Activated CD4-positive, alpha-beta memory T cell treated with anti-CD3 and anti-CD28 coated beads, Interleukin-2, amount 10 ng/mL, durations not matched to agents 7 days and 5 days (primary cell): ENCODE measurements at places on chromosomes 2 and 18. TPM values are rescaled to one million over a fixed set of nuclear protein-coding genes. Genes with fewer than 3 reads are reported as not detected.

- no peak for DNase-seq
Observed at GRCh38 chr2:46079985-46080560, 217.1 kb upstream of the EPAS1 start.

GRCh38 chr2:197498937-197499593, 575 bp downstream of the HSPD1 start:
- DNase-seq, result peak; percentile 70

Gene TRIP12
- total RNA-seq, result 224 TPM

DNA sequence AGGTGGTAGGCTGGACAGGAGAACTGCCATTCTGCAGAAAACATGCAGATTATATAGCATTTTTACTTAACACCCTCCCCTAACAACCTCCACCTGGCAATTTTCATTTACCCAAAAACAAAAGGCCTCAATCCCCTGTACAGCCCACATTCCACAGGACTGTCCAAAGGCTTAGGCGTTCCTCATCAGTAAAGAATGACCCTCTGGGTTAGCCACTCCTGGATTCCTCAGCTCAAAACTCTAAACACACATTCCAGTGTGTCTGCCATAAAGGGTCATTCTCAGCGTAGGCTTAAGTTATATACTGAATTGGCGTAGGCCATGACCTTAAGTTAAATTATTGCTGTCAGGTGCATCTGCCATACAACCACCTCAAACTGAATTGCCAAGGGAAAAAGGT, 261.8 kb upstream of the CHAC2 start:
- DNase-seq, result no peak

DNA sequence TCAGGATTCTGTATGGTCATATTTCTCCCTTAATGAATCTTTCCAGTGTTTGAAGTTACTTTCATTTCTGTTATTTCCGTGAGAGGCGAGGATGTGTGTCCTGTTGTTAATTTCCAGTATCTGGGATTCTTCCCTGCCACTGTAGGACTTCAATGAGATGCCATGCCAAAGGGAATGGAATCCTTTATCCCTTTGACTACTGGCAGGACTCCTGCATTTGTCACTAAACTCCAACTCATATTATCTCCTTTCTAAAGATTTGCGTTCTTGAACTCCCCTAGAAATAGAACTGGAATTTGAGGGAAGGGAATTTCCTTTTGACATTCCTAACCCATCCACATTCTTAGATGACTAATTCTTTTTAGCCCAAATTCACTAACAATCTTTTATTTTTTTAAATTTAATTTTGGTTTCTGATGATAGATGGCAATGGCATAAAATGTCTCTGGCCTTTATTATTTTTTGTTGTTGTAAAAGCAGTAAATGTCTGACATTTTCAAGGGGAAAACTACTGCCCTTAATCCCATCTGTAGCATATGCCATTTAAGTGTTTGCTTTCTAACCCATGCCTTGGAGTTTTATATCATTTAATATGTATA, 87.8 kb upstream of the EML6 start:
- DNase-seq, result no peak

Gene RBKS
- total RNA-seq, result 2.2 TPM

GRCh38 chr2:127910415-127910814, 24.7 kb upstream of the AMMECR1L start:
- no peak for DNase-seq

Gene MYO7B
- 0.18 TPM for total RNA-seq

GRCh38 chr18:43970656-43971055, 693.4 kb upstream of the SYT4 start:
- no peak for DNase-seq

Gene PLA2R1
- not detected for total RNA-seq

GRCh38 chr18:62327977-62328376, 2.9 kb downstream of the TNFRSF11A start:
- DNase-seq, result no peak

DNA sequence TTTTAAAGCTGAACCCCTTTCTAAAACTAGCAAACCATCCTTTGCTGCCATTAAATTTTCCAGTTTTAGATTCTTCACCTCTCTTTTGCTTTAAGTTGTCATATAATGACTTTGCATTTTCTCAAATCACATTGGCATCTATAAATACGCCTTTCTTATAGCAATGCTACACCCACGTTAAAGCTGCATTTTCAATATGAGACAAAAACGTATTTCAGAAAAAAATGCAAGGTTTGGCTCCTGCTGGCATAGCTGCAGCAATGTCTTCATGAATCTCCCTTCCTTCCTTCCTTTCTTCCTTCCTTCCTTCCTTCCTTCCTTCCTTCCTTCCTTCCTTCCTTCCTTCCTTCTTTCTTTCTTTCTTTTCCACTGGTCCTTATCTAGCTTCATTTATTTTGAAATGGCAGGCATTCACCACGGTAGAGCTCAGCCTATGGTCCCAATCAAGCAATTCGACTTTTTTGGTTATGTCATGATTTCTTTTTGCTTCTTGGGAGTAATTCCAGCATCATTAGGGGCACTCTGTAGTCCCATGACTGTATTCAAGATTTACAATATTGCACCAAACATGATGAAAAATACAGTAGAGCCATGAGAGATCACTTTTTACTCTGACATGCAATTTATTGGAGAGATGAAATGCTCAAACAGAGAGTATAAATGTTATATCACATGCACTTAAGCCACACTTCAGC, 8.8 kb upstream of the UGT1A10 start:
- no peak for DNase-seq

Gene NT5C1B
- total RNA-seq, result not detected

GRCh38 chr2:184425083-184425482, 173.2 kb upstream of the ZNF804A start:
- DNase-seq, result no peak

DNA sequence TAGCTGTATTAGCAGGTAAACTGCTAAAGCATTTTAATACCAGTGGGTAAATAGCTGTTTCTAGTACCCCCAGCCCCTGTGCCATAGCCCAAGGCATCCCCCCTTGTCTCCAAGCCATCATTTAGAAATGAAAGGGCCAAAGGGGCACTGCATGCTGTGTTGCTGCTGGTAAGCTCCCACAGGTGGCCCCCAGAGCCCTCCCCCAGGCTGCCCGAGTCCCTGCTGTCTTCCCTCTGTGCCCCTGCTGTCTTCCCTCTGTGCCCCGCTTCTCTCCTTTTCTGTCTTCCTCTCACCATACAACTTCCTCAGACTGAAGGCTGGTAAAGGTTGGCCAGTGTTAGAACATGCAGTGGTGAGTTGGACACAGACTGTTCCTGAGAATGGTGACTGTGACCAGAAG, 42.1 kb downstream of the ZAP70 start:
- DNase-seq, result no peak

Gene GCKR
- not detected for total RNA-seq

DNA sequence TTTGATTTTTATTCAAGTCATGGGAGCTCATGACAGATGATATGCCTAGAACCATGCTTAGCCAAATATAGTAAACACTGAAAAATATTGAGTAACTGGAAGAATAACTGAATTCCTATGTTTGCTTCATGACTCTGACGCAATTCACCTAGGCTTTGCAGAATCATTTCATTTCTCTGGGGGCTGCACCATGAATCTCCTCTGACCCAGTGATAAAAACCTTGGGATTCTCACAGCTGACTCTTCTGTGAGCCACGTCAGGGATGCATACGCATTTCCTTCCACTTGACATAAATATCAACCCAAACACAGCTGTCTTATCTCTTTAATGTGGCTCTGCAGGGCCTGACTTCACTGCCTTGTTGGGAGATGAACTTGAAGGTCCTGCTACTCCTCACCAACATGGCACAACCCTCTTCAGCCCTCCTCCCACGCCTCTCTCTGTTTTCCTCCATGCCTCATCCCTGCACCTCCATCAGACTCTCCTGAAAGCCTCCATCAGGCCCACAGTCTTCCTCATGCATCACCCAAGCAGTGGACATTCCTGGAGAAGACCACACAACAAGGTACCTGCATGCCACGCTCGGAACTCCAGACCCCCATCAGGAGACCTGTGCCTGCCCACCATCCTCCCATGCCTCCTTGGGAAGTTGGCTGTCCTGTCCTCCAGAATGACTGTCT, 29.8 kb downstream of the COL6A3 start:
- no peak for DNase-seq

DNA sequence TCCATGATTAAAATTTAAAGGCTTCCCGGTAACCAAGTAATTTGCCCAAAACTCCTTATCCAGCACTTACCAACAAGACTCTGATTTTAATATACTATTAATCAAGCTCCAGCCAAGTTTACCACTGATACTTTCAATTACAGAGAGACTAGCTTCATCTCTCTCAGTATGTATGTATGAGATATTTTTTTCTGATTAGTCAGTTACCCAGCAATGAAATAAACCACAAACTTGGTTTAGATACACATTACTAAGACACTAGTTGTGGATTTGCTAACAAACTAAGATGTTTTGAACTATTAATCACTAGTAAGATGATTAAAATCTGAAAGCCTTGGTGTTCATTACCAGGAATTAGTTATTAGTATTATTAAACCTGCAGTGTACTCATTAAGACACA, 1272.2 kb upstream of the ACVR2A start:
- DNase-seq, result no peak

Gene CTDP1
- total RNA-seq, result 34.8 TPM

- no peak for DNase-seq
Observed at GRCh38 chr2:5561006-5561405, 131.2 kb upstream of the SOX11 start.

Gene EN1
- not detected for total RNA-seq

DNA sequence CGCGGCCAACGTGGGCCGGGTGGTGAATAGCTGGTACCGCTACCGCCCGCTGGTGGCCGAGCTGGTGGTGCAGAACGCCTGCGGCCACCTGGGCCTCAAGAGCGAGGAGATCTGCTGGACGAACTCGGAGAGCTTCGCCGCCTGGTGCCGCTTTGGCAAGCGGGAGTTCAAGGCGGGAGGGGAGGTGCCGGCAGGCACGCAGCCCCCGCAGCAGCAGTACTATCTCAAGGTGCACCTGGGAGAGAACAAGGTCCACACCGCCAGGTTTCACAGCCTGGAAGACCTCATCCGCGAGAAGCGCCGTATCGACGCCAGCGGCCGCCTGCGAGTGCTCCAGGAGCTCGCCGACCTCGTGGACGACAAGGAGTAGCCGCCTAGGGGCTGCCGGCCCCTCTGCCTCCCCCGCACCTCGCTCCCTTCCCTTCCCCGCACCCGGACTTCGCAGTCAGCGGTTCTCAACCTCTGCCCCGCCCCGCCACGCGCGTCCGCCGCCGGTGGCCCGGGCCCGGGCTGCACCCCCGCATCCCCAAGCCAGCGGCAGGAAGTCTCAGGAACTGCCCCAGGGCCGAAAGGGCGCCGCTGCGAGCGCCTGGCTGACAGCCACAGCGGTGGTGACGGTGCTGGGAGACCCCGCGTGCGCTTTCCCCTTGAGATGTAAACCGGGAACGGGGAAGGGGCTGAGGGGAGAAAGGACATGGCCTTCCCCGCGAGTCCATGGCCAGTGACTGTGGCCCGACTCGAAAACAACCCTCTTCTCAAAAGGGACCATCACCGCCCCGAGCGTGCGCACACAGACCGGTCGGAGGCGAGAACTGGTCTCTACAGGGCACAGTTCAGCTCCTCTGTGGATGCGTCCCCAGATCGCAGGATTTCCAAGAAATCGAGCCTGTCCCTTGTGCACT, 2.2 kb downstream of the LRATD1 start:
- no peak for DNase-seq

Gene IL1F10
- total RNA-seq, result not detected

Gene SLC19A3
- not detected for total RNA-seq

DNA sequence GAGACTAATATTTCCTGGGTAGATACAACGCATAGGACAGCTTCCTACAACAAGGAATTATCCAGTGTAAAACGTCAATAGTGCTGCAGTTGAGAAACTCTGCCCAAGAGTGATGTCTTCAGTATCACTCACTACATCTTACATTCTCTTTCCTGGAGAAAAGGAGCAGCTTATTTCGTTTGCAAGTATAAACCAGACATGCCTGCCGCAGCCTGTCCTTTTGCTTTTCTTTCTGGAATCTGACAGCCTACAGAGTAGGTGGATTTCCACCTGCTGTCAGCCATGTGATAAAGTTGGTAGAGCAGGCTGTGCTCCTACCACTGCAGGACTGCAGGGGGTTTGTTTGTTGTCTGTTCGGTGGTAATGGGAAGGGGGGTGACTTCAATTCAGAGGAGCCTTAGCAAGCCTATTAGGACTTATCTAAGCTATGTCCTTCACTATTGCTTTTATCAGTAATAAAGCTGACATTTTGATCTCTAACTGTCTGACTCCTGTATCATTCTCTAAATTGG, 439.1 kb downstream of the GRB14 start:
- DNase-seq, result no peak

- peak; percentile 26 for DNase-seq
Observed at GRCh38 chr2:241772063-241772499, 4.5 kb upstream of the GAL3ST2 start.

Gene SEPTIN10
- total RNA-seq, result 4.1 TPM

GRCh38 chr2:149090706-149091105, 52.2 kb downstream of the LYPD6B start:
- DNase-seq, result no peak

Gene TCF23
- total RNA-seq, result not detected

DNA sequence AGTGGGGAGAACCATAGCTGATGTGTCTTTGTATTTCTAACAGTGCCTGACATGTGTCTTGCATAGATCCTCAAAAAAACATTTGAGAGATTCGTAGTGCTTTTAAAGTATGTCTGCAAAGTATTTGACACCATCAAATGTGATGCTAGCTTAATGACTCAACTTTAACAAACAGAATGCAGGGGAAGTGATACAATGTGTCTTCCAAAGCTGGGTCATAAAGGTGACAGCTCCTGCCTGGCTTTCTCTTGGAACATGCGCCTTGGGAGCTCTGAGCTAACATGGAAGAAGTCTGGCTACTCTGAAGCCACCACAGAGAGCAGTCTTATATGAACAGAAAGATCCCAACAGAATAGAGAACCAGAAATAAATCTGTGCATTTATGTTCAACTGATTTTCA, 78.2 kb downstream of the C1D start:
- no peak for DNase-seq

- no peak for DNase-seq
Observed at GRCh38 chr2:191629001-191629453, 48.9 kb upstream of the NABP1 start.

Gene RNU2-63P
- total RNA-seq, result 16.1 TPM

Gene DYNC2LI1
- total RNA-seq, result 6.9 TPM

DNA sequence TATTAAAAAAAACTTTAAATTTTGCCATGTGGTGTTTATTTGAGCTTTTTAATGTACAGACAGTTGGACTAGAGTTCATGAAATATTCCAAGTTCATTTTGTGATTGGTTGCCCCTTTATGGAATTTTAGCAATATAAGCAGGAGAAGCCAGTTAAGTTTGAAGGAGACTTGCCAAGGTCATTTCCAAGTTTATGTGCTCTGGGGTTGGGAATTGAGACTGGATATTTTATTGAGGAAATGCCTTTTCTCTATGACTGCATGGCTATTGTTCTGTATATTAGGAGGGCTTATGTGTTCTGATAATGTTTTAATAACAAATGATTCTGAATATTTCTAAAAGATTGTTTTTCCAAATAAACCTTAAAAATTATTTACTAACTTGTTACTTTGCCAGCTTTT, 67.0 kb upstream of the TCF4 start:
- DNase-seq, result no peak

Gene CNGA3
- total RNA-seq, result not detected

GRCh38 chr2:155250800-155251199, 552.3 kb downstream of the KCNJ3 start:
- no peak for DNase-seq

Gene METAP1D
- 2.8 TPM for total RNA-seq

Gene COL4A3
- not detected for total RNA-seq

Gene EMILIN1
- total RNA-seq, result 0.78 TPM

Gene TGFA
- total RNA-seq, result not detected

Gene OR6B2
- not detected for total RNA-seq
